ENCODE measurements at places on chromosomes 6 and 20.

- DNase-seq: peak; percentile 85
Observed at GRCh38 chr20:46174469-46175126, 56.5 kb downstream of the CD40 start.

DNA sequence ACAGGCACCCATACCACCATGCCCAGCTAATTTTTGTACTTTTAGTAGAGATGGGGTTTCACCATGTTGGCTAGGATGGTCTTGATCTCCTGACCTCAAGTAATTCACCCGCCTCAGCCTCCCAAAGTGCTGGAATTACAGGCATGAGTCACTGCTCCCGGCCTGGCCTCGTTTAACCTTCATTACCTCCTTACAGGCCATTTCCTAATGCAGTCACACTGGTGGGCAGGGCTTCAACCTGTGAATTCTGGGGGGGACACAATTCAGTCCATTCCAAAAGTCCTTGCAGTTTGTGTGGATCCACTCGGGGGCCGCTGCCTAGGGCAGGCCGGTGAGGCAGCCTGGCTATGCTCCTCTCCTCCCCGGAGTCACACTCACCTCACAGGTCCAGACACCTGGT is 112.4 kb upstream of the SNX9 start:
- DNase-seq: no peak

GRCh38 chr20:62296724-62297448 is 5.9 kb upstream of the ADRM1 start:
- DNase-seq: no peak

DNA sequence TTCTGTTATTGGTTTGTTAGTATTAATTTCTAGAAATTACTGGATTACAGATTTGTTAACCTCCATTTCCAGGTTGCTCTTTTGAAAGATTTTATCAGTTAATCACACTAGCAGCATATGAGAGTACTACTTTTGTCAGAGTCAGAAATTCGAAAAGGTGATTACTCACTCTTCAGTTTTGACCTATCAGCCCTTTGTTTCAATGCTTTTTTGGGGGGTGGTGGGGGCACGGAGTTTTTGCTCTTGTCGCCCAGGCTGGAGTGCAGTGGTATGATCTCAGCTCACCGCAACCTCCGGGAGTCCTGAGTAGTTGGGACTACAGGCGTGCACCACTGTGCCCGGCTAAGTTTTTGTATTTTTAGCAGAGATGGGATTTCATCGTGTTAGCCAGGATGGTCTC is 149.2 kb downstream of the JARID2 start:
- no peak for DNase-seq

- DNase-seq: no peak
Observed at GRCh38 chr20:50232651-50233324, 42.2 kb downstream of the CEBPB start.

DNA sequence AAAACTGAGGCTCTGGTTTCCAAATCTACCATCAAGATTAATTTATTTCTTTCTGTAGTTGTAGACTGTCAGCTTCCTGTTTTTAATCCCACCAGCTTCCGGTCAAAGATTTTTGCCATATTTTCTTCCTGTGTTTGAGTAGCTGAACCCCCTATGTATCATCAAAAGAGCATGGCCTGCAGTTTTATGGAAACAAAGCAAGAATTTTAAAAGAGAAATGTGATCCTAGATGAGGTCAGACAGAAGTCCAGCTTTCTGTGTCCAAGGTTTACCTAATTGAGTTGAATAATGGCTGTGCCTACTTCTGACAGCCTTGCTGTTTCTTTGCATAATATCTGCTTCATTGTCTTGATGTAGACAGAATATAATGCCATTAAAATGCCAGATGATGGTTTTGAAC is 163.7 kb downstream of the CARMIL1 start:
- no peak for DNase-seq

GRCh38 chr20:34472246-34472925 is 43.8 kb upstream of the DYNLRB1 start:
- no peak for DNase-seq

DNA sequence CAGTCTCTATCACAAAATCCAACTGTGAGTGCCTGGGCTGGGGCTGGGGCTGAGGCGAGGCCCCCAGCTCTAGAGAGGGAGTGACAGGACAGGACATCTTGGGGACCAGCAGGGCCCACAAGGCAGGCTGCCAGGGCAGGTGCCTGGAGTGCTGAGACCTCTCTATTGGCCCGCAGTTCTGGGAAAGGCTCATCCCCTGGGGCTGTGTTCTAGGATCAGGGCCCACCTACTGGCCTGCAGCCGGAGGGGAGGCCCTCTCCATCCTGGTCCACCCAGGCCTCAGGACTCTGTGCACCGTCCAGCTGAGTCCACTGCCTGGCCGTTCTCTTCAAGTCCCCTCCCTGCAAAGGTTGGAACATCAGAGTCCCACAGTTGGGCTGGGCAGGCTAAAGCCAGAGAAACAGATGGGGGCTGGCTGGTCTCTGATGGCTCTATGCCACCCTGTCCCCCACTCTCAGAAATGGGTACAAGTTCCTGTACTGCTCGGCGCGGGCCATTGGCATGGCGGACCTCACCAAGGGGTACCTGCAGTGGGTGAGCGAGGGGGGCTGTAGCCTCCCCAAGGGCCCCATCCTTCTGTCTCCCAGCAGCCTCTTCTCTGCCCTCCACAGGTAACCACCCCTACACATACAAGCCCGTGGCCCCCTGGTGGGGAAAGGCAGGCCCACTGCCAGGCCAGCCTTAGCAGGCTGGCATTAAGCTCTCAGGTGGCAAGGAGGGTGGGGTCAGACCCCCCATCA is 9.0 kb downstream of the EMILIN3 start:
- no peak for DNase-seq

DNA sequence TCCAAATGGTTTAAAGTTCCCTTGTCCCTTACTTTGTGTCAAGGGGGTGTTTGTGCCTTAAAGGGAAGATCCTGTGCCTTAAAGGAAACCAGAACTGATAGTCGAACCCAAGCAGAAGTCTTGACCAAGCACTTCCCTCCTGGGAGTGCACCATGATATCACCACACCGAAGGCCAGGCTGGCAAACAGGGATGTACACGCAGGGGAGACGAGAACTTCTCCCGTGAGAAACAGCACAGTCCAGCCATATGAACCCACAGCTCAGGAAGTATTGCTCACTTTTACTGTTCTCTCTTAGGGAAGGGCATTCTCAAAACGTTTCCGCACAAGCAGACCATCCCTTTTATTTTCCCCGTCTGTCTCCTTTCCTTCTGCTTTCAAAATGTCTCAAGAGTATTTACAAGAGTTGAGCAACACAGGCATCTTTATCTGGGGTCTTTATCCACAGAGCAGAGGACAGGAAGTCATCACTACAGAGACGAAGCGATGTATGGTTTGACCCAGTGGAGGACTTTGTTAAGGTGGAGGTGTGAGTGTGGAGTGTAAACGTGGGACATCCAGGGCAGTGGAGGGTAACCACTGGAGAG is 12.8 kb upstream of the SERPINB1 start:
- DNase-seq: peak; percentile 63

GRCh38 chr20:32040142-32040953 is 11.7 kb upstream of the HCK start:
- DNase-seq: no peak

DNA sequence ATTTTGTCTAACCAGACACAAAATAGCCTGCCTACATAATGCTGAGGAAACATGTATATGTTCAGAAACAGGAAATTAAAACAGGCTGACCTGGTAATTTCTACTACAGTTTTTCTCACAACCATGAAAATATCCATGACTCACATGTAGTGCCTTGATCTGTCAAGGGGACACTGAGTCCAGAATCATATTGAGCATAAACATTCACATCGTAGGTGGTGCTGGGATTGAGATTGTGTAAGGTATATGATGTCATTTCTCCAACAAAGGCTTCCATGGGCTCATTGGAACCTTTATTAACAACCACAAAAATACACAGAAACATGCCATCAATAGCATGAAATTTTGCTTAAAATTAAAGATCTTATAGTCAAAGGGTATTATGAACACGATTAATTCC is 80.9 kb downstream of the COL12A1 start:
- DNase-seq: no peak

DNA sequence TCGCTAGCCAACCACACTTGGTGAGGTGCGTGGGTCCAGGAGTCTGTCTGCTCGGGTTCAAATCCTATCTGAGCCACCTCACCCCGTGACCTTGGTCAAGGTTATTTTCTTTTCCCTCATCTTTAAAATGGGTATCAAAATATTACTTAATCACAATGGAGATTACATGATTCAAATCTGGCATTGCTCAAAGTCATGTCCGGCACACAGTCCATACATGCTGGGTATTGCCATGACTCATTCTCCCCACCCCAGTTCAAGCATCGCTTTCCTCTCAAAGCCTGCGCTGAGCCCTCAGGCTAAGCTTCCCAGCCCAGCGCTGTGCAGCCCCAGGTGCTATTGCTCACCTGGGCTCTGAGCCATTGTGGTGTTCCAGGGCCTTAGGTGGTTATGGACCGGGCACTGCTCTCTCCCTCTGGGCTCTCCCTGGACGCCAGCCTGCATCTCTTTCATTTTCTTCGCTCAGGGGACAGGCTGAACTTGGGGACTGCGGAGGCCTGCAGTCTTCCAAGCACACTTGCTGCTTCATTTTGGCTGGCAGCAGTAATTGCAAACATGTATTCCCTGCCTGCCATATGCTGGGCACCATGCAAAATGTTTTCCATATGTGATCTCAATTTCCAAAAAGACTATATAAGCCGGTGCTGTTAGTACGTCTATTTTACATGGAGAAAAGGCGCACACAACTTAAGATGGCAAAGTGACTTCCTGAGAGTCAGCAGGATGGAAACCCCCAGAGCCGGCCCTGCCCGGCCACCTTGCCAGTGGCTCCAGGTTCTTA is 27.3 kb downstream of the WRNIP1 start:
- no peak for DNase-seq

DNA sequence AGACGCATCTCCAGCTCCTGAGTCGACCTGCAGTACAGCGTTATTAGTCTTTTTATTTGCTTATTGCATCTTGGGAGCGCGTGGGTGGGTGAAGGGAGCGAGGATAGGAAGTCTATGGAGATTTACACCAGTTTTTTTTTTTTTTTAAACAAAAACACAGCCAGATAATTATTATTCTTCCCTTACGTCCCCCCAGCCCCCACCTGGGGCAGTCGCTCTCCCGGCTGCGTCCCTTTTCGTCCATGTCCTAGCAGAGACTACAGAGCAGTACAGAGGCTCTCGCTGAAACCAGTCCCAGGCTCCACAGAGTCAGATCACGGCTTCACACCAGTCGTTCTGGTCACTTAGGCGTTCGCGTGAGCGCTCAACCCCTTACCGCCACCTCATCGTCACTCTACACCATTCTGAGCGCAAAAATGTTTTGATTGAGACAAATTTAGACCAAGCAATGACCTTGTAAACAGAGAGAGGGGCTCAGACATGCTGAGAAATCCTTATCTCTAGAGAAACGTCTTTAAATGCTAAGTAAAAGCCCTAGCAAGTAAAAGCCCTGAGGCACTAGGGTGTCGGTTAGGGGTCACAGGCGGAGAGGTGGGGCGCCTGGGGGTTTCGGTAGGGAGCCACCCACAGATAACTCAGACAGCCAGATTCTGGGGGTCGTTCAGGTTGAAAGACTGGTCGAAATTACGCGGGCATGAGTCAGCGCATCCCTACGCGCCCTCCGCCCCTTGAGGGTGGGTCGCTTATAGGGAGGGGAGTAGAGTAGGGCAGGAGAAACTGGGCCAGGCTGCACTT is 975 bp upstream of the PPT2 start:
- DNase-seq: no peak

- no peak for DNase-seq
Observed at GRCh38 chr6:170288091-170288631, 2.7 kb downstream of the DLL1 start.

GRCh38 chr20:38055294-38055693 is 21.7 kb downstream of the RPRD1B start:
- no peak for DNase-seq

- DNase-seq: no peak
Observed at GRCh38 chr6:144068794-144069193, 26.6 kb downstream of the SF3B5 start.

DNA sequence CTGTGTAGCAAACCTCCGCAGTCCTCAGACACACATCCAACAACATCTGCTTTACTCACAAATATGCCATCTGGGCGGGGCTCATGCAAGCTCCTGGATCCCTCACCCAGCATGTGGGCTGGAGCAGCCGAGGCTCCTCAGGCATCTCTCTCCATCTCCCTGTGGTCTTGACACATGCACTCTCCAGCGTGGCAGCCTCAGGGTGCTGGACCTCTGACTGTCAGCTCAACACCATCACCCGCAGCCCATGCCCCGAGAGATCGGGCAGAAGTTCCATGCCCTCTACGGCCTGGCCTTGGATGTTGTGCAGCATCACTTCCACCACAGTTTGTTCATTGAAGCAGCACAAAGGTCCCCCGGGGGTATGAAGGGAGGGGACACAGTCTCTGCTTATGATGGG is 32.6 kb upstream of the CD93 start:
- no peak for DNase-seq

GRCh38 chr6:2859185-2859700 is 17.6 kb upstream of the SERPINB1 start:
- DNase-seq: no peak

- no peak for DNase-seq
Observed at GRCh38 chr20:8457978-8458377, 325.9 kb downstream of the PLCB1 start.

- no peak for DNase-seq
Observed at GRCh38 chr6:7150381-7151064, 42.8 kb downstream of the RREB1 start.

DNA sequence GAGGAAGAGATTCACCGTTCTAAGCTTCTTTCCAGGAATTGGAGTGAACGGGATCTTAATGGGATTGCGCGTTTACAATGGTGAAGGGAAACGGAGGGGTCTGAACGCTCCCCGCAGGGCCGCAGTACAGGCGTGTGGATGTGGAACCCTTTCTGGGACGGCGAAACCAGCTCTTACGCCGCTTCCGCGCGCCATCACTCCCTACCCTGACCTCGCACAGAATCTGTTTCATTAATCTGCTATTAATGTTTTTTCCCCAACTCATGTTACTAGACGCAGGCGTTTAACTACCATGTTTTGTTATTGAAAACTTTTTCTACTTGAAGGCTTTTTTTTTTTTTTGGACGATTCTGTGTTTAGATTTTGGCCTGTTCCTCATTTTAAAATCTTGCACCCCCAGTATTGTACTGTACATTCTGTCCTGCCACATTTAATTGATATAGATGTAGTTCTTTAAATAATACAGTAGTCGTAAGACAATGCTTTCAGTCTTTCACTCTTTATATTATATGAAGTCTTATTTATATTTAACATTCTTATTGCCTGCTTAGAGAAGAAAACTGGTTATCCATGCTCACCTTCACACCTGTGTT is 696 bp upstream of the SUPT3H start:
- DNase-seq: no peak

DNA sequence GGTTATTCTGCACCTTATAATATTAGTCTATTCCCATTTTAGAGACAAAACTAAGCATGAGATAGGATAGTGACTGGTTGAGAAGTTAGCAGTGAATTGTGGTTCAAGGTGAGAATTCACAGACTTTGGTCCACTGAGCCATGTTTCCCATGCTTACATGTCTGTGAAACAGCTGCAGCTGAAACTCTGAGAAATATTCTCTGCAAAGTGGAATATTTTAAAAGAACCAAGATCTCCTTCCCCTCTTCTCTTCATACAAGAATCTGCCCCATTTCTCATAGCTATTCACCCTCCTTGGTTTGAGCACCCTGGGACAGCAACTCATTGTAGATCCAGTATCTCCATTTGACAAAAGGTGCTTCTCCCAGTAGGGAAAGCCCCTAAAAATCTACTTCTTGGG is 70.2 kb upstream of the TMEM170B start:
- DNase-seq: no peak

All from activated CD8-positive, alpha-beta memory T cell treated with anti-CD3 and anti-CD28 coated beads, Interleukin-2, amount 50 U/mL, for 48 hours (primary cell).